ENCODE measurements at places on chromosomes 6 and 20.
A peak's percentile ranks its signal among the peaks of the same experiment; 100 is the strongest.

DNA sequence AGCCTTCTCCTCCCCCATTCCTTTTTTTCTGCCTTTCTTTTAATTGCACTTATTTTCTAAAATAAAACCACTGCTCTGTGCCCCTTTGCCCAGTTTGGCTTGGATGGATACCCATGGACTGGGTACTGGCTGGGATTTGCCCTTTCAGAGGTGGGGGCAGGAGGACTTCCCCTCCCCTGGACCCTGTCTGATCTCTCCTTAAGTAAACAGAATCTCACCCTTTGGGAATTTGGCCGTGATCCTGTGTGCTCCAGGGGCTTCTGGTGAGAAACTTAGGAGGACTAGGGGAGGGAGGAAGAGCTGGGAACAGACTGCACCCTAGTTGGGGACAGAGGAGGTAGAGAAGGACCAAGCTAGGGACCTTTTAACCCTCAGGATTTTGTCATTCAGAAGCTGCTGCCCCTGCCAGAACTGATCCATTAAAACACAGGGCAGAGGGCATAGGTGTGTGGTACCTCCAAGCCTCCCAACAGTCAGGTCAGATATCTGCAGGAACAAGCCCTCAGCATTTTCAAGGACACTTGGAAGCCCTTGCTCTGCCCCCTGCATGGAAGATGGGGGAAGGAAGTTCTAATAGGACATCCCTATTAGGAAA, 7.3 kb downstream of the FOXP4 start:
- no peak for DNase-seq

- DNase-seq = no peak
These were observed 40.7 kb upstream of the SLC17A4 start for GRCh38 chr6:25713824-25714223.

GRCh38 chr20:9348747-9349146, 165.6 kb upstream of the LAMP5 start:
- no peak for DNase-seq

GRCh38 chr6:92864966-92865555, 554.3 kb downstream of the EPHA7 start:
- DNase-seq = no peak

GRCh38 chr20:905396-905961, 10.7 kb downstream of the ANGPT4 start:
- no peak for DNase-seq

GRCh38 chr6:56616967-56617366, 25.7 kb downstream of the DST start:
- no peak for DNase-seq

DNA sequence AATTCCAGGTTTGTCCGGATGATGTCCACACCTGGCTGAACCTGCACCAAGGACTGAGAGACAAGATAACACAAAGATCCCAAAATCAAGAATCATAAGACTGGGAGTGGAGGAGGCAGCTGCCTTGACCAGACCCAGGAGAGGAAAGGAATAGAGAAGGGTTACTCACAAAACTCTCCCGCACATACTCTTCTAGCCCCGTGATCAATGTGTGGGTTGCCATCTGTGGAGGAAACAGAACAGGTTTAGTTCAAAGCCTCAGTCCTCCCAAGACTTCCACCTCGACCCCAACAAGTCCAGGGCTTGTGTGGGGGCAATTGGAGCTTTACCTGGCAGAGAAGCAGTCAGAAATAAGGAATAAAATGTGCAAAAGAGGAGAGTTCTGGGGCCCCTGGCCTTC, 11.1 kb downstream of the BAG6 start:
- no peak for DNase-seq

DNA sequence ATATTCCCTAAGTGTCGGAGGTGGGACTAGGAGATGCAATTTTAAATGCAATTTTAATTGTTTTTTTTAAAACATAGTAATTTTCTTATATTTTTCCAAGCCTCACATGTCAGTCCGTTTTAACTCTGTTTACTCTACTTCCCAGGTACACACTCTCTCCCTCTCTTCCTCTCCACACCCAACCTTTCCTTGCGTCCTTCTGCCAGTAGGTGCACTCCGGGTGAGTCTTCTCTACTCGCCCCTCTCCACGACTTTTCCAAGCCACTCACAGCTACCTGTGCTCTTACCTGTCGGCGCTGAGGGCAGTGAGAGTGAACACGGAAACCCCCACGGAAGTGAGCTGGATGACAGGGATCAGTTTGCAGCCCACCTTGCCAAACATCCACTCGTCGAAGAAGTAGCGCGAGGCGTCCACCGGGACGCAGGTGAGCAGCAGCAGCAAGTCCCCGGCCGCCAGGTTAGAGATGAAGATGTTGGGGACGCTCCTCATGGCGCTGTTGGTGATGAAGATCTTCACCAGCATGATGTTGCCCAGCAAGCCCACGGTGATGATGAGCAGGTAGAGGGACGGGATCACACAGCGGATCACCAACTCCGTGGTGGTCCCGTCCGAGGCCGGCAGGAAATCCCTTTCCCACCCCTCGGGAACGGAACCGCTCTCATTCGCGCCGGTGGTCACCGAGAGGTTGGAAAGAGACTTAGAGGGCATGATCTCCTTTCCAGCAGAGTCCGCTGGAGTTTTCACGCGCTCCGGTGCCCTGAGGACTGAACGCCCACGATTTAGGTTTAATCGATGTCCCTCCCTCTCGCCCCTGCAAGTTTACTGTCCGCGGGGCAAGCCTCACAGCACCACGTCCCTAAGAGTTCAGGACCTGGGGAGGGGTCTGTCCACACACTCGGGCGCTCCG, 44.5 kb upstream of the GJE1 start:
- DNase-seq = no peak

DNA sequence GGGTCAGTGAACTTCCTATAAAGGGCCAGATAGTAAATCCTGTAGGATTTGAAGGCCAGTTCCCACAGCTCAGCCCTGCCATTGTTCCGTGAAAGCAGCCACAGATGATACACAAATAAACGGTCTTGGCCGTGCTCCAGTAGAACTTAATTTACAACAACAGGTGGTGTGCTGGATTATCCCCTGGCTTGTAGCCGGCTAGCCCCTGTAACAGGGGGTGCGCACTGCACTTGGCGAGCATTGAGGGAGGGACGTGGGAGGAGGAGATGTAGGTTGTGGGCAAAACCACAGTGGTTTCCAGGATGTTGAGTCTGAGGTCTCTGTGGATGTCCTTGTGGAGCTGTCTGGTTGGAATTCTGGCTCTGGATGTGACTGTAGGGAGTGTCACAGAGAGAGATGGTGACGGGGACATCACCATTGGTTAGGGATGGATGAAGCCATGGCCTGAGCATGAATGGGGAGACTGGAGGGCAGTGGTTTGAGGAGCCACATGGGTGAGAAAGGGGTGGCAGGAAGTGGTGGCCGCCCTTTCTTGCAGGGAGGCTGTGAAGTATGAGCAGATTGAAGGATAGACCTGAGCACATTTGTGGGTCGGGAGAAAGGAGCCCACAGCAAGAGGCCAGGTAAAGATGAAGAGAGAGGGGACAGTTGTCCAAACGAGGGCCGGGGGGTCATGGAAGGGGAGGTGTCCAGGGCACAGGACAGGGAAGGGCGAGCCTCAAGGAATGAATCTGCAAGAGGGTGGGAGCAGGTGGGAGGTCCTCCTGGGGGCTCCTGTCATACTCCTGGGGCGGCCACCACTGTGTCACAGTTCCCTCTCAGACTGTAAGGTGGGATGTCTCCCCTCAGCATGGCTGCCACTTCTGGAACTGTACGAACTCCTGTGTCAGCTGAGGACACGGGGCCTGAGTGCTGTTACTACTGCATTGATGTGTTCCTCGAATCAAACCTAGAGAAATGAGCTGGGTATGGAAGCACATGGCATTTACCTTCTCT, 53.6 kb downstream of the CDH26 start:
- no peak for DNase-seq

DNA sequence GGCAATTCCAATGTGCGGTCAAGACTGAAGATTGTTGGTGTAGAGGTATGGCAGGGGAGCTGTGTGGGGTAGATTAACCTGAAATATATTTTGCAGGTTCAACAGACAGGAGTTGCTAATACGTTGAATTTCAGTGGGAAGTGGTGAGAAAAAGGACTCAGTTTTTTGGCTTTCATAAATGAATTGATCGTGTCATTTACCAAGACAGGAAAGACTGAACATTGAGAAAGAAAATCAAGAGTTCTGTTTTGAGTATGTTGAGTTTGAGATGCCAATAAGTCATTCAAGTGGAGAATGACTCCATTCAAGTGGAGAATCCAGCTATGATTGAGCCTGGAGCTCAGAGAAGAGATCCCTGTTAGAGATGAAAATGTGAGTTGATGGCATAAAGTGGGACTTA, 31.1 kb downstream of the NFYA start:
- DNase-seq = no peak

DNA sequence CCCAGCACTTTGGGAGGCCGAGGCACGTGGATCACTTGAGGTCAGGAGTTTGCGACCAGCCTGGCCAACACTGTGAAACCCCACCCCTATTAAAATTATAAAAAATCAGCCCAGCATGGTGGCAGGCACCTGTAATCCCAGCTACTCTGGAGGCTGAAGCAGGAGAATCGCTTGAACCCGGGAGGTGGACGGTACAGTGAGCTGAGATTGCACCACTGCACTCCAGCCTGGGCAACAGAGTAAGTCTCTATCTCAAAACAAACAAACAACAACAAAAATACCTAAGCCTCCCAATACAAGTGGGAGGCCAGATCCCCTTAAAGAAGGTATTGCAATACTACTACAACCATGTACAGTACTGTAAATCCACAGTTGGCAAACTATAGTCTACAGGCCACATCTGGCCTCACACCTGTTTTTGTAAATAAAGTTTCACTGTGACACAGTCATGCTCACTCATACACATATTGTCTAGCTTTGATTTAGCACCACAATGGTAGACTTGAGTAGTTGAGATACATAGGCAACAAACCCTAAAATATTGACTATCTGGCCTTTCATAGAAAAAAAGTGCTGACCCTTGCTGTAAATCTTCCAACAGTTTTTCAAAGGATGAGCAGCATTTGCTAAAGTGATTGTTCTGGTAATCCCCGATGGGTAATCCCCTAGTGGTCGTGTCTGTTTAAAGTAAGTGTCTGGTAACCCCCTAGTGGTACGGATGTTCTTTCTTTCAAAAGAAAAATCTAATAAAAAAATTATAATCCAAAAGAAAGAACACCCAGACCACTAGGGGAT, 202.0 kb downstream of the RNGTT start:
- DNase-seq = no peak

GRCh38 chr20:61449916-61450315, 197.9 kb downstream of the CDH4 start:
- no peak for DNase-seq

DNA sequence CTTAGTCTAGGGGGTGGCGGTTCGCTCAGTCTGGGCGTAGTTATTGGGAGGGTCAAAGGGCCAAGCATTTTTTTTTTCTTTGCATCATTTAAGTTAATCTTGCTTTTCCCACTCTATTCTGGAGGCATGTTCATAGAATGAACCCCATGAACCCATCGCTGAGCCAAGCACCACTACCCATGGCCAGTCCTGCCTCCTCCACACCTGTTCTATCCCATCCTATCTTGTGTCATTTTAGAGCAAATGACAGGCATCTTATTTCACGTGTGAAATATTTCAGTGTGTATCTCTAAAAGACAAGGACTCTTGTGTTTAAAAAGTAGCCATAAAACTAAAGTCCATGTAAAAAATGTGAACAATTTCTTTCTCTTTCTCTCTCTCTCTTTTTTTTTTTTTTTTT, 13.9 kb downstream of the SRC start:
- no peak for DNase-seq

DNA sequence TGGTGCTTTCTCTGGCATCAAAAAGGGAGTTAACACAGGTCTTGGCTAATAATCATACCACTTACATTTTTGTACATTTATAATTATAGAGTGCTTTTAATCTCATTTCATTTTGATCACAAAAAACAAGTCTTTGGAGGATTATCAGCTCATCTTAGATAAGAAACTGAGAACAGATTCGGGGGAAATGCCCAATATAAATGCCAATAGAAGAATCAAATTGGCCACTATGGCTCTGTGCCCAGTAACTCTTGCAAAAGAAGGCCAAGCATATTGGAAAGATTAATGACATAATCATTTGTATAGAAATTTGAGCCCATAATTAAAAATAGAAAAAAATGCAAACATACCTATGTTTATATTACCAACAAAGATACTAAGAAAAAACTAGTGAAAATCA, 42.5 kb downstream of the IPCEF1 start:
- no peak for DNase-seq

GRCh38 chr20:53463101-53463972, 130.3 kb downstream of the ZNF217 start:
- DNase-seq = no peak

DNA sequence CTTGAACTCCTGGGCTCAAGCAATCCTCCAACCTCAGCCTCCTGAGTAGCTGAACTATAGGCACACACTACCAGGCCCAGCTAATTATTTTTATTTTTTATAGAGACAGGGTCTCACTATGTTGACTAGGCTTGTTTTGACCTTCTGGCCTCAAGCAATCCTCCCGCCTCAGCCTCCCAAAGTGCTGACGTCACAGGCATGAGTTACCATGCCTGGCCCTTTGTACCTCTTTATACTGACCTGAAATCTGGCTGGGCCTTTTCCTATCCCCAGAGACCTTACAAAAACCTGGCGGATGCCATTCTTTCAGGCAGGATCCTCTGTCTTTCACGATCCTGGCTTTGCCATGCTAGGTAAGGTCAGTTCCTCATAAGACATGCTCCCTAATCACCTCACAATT, 11.5 kb downstream of the WFDC3 start:
- DNase-seq = no peak

- no peak for DNase-seq
These were observed 86.5 kb upstream of the MRPS10 start for GRCh38 chr6:42304053-42304712.

- DNase-seq = no peak
These were observed 745.1 kb upstream of the MARCKS start for GRCh38 chr6:113112086-113112485.

DNA sequence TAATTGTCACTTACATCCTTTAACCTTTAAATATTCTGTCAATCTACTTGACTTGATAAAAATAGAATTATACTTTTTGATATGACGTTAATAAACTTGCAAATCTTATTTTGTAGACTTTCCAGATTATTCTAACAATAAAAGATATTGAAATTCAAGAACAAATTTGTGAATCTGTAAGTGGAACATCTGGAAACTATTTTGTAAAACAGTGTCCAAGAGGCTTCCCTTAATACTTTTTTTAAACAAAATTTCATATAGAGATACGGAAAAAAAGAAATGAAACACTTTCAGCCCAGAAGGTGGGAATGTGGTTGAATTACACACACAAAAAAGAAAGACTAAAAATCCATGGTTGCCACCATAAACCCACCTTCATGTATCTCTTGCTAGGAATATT, 174.4 kb downstream of the COL19A1 start:
- no peak for DNase-seq

GRCh38 chr6:70180901-70181599, 121.8 kb downstream of the COL9A1 start:
- DNase-seq = no peak

GRCh38 chr20:46350201-46350985, 42.1 kb upstream of the CDH22 start:
- DNase-seq = no peak

- peak; percentile 65 for DNase-seq
These were observed 14.7 kb downstream of the MUCL3 start for GRCh38 chr6:30955367-30956042.
